Kidney (tissue), 22 donors: ENCODE measurements at places on chromosomes 2 and 18. TPM values are rescaled to one million over a fixed set of nuclear protein-coding genes. Genes with fewer than 3 reads are reported as not detected.

Gene KCNG3
- total RNA-seq: 0.88 TPM

Gene DSC3
- not detected for total RNA-seq

Gene QPCT
- total RNA-seq: 16.6 TPM

Gene TSGA10
- 16.1 TPM for total RNA-seq

Gene COL3A1
- 138 TPM for total RNA-seq

Gene KCNF1
- total RNA-seq: 0.63 TPM

Gene CNDP1
- total RNA-seq: 1.4 TPM

Gene TBC1D8
- 47.9 TPM for total RNA-seq

Gene SMYD1
- total RNA-seq: not detected

Gene PXDN
- total RNA-seq: 42.3 TPM

Gene KLHL30
- total RNA-seq: 5.7 TPM

Gene GBX2
- not detected for total RNA-seq

Gene HOXD13
- total RNA-seq: not detected

DNA sequence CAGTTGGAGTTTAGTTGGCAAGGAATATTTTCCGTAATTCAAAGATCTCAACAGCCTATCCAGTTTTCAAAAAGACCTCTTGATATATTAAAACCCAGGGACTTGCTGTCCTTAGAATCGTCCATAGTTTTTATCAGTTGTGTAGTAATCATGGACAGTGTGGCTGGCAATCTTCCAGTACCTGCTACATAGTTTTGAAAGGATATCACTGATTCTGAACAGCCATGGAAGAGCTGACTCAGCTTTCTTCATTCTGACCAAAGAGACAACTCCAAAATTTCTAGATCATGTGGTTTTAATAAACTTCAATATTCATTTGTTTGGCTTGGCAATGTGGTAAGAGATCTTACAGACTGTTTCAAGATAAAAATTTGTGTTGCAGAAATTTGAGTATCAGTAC is 616.7 kb downstream of the TDRD15 start:
- no peak for DNase-seq

- DNase-seq: no peak
Measured at GRCh38 chr2:149606251-149606811, 18.8 kb upstream of the MMADHC start.

- no peak for DNase-seq
Measured at GRCh38 chr2:12120281-12121150, 374.1 kb downstream of the LPIN1 start.

GRCh38 chr2:208638059-208638458 is 231.5 kb downstream of the PTH2R start:
- DNase-seq: no peak

DNA sequence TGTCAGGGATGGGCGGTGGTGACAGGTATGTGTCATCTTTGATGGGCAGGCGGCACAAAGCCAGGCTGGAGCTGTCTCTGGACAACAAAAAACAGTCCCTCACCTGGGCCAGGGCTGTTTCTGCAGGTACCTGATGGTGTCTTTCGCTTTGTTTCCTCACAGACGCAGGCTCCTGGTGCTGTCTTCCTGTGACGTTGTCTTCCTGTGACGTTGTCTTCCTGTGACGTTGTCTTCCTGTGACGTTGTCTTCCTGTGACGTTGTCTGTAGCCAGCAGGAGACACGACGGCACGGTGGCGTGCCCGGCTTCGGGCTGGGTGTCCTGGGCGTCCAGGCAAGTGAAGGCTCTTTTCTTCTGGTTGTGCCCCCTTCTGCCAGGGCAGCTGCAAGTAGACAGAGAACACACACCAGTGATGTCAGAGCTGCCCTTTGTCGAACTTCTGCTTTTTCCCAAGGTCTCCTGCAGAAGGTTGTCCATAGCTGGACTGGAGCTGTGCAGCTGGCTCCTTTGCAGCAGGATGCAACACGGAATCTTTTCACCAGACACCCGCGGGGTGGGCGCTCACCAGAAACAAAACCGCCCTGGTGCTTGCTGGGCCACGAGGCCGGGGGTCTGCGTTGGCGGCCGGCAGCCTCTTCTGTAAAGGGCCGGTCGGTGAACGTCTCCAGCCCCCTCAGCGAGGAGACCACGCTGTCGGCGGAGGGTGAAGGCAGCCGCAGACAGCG is 21.1 kb downstream of the GPR35 start:
- no peak for DNase-seq

DNA sequence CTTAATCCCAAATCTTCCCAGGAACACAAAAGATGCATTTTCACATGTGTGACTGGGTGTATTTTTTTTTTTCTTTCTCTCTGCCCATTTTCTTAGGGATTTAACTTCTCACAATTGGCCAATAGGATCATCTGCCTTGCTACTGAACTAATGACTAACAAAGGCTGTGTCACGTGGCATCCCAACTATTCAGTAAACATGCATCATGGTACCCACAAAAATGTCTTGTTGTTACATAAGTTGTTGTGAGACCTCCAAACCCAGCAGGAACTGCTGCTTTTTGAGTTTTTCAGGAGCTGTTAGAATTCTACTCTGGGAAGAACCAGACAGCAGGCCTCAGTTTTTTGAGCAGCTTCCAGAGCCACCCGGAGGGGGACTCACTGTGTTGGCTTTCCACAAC is 31.9 kb downstream of the GAD1 start:
- DNase-seq: no peak

GRCh38 chr18:37521510-37522465 is 43.8 kb downstream of the CELF4 start:
- DNase-seq: no peak

DNA sequence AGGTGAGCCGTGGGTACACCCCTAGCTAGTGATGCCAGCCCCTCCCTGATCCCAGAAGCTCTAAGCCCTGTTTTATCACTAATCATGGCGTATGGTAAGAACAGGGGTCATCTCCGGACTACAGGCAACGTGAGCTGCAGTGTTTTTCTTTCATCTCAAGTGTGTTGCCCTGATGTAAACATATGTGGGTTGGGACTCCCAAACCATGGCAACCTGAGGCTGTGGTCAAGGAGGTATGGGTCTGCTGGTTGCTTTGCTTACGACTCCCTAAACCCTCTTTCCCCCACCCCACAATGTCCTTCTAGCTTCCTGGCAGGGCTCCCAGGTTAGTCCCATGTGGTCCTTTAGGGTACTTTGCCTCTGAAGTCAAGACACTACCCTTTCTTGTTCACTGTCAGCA is 53.6 kb upstream of the AFF3 start:
- DNase-seq: peak; percentile 18

DNA sequence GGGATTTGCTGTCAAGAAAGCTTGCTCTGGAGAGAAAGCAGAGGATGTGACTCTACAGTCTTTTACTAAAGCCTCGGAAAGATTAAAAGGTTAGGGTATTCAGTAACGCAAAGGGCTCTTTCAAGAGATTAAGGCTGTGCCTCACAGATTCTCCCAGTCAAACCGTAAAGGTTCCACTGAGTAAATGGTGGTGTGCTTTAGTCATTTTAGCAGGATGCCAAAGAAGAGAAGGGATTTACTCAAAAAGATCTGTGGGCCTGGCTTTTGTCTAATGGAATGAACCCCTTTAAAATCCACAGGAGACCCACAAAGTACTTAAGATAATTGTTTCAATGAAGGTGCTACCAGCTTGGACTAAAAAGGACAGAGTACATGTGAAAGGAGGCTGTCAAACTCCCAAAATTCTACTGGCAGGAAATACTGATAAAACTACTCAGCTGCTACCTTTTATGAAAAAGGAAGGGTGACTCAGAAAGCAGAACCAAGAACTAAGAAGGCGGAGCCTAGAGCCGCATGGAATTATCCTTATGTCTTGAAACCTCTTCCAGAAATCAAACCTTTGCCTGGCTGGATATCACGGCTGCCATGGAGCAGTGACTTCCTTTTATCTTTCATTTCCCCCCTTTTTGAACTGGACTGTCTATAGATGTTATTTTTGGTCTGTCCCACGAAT is 670.2 kb upstream of the ZEB2 start:
- DNase-seq: no peak

GRCh38 chr2:66452917-66453316 is 18.0 kb downstream of the MEIS1 start:
- DNase-seq: no peak

GRCh38 chr2:226698671-226699070 is 100.9 kb downstream of the IRS1 start:
- DNase-seq: no peak

DNA sequence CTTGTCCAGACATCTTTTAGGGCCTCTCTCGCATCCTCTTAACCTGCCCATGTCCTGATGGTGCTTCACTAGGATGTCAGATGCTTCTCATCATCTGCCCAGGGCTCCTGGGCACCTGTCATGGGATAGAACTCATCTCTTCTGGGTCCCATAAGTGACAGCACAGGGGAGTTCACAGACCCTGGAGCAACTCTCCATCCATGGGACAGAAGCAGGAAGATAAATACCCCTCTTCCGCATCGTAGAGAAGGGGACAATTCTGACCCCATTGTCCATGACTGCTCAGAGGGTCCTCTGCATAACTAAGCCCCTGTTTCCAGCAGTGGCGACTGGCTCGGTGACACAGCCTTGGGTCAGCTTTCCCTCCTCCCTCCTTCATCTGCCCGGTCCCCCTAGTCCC is 82.3 kb downstream of the TWIST2 start:
- DNase-seq: no peak

DNA sequence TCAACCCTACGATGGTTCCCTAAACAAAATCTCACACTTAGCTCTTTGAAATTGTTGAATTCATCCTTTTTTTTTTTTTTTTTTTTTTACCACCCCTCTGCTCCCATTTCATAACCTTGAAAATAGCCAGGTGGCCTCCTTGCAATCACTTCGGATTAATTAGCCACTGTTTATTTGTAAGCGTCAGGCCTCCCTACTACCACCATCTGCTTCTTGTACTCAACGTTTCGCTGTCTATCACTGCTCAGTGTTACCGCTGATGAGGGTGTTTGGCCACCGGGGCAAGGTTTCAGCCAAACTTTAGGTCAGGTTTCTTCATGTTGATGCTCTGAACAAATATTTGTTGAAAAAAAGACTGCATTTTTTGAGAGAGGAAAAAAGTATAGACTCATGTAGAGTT is 183.2 kb downstream of the EPHA4 start:
- DNase-seq: no peak

DNA sequence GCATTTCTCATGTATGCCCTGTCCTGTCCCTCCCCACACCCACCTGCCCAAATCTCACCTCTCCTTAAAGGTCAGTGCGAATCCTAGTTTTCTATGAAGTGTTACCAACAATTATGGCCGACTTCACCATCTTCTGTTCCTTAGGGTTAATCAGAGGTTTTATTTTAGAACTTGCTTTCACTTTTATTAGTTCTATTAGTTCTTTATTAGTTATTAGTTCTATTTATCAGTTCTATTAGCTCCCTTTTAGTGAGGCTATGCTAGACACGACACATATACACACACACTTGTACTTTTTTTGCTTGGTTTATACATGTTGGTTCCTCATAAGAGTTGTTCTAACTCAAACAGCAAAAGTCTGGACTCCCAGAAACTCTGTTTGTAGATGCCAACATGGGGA is 176.8 kb upstream of the MSH6 start:
- DNase-seq: no peak

GRCh38 chr2:45265336-45265735 is 256.1 kb upstream of the SIX2 start:
- no peak for DNase-seq

DNA sequence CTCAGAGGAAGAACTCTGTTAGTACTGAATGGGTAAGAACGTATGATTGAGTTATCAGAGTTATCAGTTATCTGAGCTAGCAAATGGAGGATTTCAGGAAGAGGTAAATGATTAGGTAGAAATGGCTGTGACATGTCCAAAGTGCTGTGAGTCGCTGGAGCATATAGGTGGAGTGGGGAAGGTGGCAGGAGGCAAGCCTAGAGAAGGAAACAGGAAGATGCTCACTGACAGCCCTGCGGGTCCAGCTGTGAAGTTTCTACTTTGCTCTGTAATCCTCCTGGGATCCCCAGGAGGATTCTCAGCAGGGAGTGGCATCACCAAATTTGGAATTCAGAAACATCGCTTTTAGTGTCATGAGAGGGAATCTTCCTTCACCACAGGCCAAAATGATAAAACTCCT is 52.0 kb downstream of the GYPC start:
- DNase-seq: no peak

DNA sequence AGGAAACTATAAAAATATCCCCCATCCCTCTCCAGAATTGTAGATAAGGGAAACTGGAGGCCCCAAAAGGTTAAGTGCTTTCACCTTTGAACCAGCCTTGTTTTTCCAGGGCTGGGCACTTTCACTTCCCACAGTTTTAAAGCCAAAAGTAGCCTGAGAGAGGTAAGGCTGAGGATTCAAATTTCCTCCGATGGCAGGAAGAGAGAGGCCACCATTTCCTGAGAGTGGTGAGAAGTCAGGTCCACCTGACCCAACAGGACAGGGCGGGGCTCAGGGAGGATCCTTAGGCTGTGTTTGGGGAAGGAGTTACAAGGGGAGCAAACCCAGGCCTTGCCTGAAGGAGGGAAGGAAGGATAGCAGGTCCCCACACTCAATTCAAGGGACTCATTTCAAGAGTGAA is 4.7 kb upstream of the TEX261 start:
- no peak for DNase-seq

DNA sequence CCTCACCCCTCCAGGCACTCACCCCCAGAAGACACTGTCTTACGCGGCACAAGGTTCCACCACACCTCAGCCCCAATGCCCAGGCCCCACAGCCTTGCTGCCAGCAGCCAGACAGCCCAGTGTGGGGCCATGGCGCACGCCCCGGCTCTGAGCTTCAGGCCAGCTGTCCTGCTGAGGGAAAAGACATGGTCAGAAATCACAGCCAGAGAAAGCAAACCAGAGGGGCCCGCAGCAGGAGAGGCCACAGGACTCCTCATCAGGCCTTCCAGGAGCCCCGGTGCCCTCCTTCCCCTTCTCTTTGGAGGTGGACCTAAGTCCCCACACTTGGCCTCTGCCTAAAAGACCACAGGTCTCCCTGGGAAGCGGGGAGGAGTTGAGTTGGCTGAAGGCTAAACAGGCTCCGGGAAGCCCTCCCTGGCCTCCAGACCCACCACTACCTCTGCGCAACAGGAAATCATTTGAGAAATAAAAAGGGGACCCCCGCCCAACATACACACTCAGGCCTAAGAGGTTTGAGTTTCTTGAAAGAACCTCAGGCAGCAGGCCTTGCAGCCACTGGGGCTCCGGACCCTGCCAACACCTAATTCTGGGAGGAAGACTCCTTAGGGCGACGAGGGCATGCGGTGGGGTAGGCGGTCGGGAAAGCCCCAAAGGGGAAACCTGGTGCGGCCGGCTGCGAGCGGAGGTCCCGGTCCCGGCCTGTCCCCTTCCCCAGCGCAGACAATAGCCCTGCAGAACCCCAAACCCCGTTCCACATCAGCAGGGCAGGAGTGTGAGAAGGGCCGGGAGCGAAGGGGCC is 1.9 kb downstream of the SEMA4C start:
- no peak for DNase-seq

GRCh38 chr2:150258781-150259307 is 228.6 kb downstream of the RND3 start:
- no peak for DNase-seq
